ENCODE measurements at places on chromosomes 13 and 19. TPM values are rescaled to one million over a fixed set of nuclear protein-coding genes. Genes with fewer than 3 reads are reported as not detected.
A peak's percentile ranks its signal among the peaks of the same experiment; 100 is the strongest.

GRCh38 chr13:76813891-76814290, 72.3 kb downstream of the KCTD12 start:
- no peak for DNase-seq
- no peak overlapping the region for H3K4me3 ChIP-seq
- H3K27ac ChIP-seq: no peak overlapping the region
- no peaks in the 10 kb centered on the region for H3K27me3 ChIP-seq
- H3K4me1 ChIP-seq: no peaks in the 10 kb centered on the region

GRCh38 chr13:20136781-20137703, 23.8 kb downstream of the GJA3 start:
- DNase-seq: peak; percentile 62
- H3K27ac ChIP-seq: no peak overlapping the region
- H3K4me1 ChIP-seq: no peaks in the 10 kb centered on the region
- no peaks in the 10 kb centered on the region for H3K36me3 ChIP-seq

GRCh38 chr19:39502640-39503417, 4.1 kb downstream of the DLL3 start:
- H3K27me3 ChIP-seq: peaks cover 28% of the 10 kb centered on the region
- no peak overlapping the region for H3K27ac ChIP-seq
- H3K4me3 ChIP-seq: no peak overlapping the region
- peaks cover 6% of the 10 kb centered on the region for H3K4me1 ChIP-seq
- no peaks in the 10 kb centered on the region for H3K36me3 ChIP-seq
- DNase-seq: peak; percentile 51

GRCh38 chr19:35081201-35081600, 34.4 kb upstream of the FXYD3 start:
- DNase-seq: no peak

- H3K4me3 ChIP-seq: no peak overlapping the region
- no peak overlapping the region for H3K27ac ChIP-seq
- no peaks in the 10 kb centered on the region for H3K27me3 ChIP-seq
- H3K36me3 ChIP-seq: no peaks in the 10 kb centered on the region
- no peaks in the 10 kb centered on the region for H3K4me1 ChIP-seq
Observed at GRCh38 chr13:32553720-32554119, 15.1 kb upstream of the N4BP2L2 start.

- no peak overlapping the region for H3K4me3 ChIP-seq
- no peak for DNase-seq
- no peaks in the 10 kb centered on the region for H3K27me3 ChIP-seq
- peaks cover 24% of the 10 kb centered on the region for H3K4me1 ChIP-seq
Observed at GRCh38 chr13:27257233-27257568, 5.8 kb downstream of the RPL21 start.

GRCh38 chr13:79481685-79482052, 714 bp downstream of the NDFIP2 start:
- peak; percentile 17 for DNase-seq
- peak overlapping the region; percentile 41 for H3K4me3 ChIP-seq

GRCh38 chr13:31927219-31927653, 104.3 kb upstream of the FRY start:
- H3K36me3 ChIP-seq: no peaks in the 10 kb centered on the region
- H3K27me3 ChIP-seq: no peaks in the 10 kb centered on the region
- H3K4me1 ChIP-seq: peaks cover 56% of the 10 kb centered on the region
- peak overlapping the region; percentile 84 for H3K27ac ChIP-seq

DNA sequence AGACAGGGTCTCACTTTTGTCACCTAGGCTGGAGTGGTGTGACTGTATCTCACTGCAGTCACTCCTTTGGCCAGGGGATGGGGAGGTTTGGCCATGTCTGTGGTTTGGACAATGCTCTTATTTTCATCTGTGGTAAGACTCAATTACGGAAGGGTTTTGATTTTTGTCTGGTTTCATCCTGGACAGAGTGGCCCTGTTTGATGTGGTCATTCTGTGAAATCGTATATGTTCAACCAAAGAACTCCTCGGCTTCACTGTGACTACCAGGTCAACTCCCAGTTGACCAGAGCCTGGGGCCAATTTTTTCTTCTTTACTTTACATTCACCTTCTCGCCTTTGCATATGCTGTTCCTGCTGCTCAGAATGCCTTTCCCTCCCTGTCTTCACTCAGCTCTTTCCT, 6.8 kb upstream of the CCDC124 start:
- H3K4me1 ChIP-seq: no peaks in the 10 kb centered on the region
- no peaks in the 10 kb centered on the region for H3K36me3 ChIP-seq
- no peak overlapping the region for H3K4me3 ChIP-seq

DNA sequence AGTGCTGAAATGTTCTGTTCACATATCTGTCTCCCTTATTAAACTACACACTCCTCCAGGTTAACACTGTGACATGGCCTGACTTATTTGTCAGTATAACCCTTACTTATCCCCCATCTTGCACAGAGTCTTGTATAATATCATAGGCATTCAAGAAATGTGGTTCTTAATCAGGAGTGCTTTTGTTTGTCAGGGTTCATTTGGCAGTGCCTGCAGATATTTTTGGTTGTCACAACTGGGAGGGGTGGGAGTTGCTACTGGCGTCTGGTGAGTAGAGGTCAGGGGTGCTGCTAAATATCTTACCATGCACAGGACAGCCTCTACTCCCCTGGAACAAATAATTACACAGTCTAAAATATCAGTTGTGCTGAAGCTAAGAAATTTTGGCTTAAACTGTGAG, 20.4 kb upstream of the OBI1 start:
- DNase-seq: no peak
- H3K4me3 ChIP-seq: no peak overlapping the region
- H3K27me3 ChIP-seq: no peaks in the 10 kb centered on the region

DNA sequence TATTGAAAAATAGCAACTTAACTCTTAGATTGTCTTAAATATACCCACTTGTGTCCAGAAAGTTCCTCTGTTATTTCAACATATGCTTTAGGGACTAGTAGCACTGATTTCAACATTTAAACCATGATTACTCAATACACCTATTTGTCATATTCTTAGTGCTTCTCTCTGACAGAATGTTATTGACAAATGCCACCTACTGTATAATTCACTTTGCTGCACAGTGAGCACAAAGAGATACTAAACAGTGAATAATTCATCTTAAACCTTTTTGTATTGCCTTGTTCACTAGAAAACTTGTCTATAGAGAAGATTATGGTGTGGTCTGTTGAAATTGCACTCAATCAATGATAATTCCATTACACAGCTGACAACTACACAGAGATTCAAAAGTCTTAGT, 692.6 kb downstream of the PCDH17 start:
- no peaks in the 10 kb centered on the region for H3K36me3 ChIP-seq
- no peak overlapping the region for H3K4me3 ChIP-seq
- no peaks in the 10 kb centered on the region for H3K27me3 ChIP-seq

GRCh38 chr13:88153353-88153752, 482.2 kb downstream of the SLITRK5 start:
- H3K4me3 ChIP-seq: no peak overlapping the region
- H3K4me1 ChIP-seq: no peaks in the 10 kb centered on the region
- no peak for DNase-seq
- no peaks in the 10 kb centered on the region for H3K27me3 ChIP-seq
- no peak overlapping the region for H3K27ac ChIP-seq
- no peaks in the 10 kb centered on the region for H3K36me3 ChIP-seq

GRCh38 chr19:3692141-3693024, 7.9 kb downstream of the PIP5K1C start:
- H3K36me3 ChIP-seq: no peaks in the 10 kb centered on the region
- H3K27me3 ChIP-seq: no peaks in the 10 kb centered on the region
- H3K4me1 ChIP-seq: no peaks in the 10 kb centered on the region
- no peak for DNase-seq
- no peak overlapping the region for H3K27ac ChIP-seq

GRCh38 chr19:13381827-13382632, 124.2 kb downstream of the CACNA1A start:
- no peaks in the 10 kb centered on the region for H3K36me3 ChIP-seq
- H3K27ac ChIP-seq: no peak overlapping the region
- H3K4me3 ChIP-seq: no peak overlapping the region
- no peak for DNase-seq
- H3K27me3 ChIP-seq: no peaks in the 10 kb centered on the region

DNA sequence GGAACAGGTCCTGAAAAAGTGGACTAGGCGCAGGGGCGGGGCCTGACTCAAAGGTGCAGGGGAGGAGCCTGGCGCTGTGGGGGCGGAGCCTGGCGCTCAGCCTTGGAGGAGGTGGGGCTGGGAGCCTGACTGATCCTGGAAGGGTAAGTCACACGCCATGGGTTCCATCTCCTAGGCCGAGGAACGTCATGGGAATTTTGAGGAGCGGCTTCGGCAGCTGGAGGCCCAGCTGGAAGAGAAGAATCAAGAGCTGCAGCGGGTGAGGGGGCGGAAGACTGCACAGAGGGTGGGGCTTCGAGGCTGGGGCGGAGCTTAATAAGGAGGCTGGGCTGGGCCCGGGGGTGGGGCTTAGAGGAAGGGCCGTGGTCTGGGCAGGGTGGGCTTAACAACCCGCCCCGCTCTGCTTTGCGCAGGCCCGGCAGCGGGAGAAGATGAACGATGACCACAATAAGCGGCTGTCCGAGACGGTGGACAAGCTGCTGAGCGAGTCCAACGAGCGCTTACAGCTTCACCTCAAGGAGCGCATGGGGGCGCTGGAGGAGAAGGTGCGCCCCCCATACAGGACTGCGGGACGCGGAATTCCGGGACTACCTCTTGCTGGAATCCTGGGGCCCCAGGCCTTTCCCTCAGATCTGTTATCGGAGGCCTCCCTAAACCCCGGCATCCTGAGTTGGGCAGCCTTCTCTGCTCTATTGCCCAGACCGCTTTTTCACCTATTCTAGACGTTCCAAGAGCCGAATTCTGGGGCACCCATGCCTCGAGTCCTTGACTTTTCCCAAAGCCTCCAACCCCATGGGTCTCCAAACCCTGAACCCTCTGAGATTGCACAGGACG, 14.5 kb downstream of the PPFIA3 start:
- H3K27ac ChIP-seq: no peak overlapping the region
- no peaks in the 10 kb centered on the region for H3K36me3 ChIP-seq
- no peaks in the 10 kb centered on the region for H3K27me3 ChIP-seq
- no peaks in the 10 kb centered on the region for H3K4me1 ChIP-seq

Gene PINLYP
- total RNA-seq: 1.1 TPM

Gene C1QTNF9B
- total RNA-seq: 0.20 TPM

Gene FAM124A
- total RNA-seq: 0.51 TPM

Gene OLFM2
- 10.3 TPM for total RNA-seq

Gene DHDH
- total RNA-seq: not detected

Gene DNM2
- 94.8 TPM for total RNA-seq

Gene OR7D2
- total RNA-seq: not detected

Gene UHRF1
- 0.75 TPM for total RNA-seq

Gene SLC7A10
- total RNA-seq: 0.38 TPM

Gene ADGRE3
- 0.83 TPM for total RNA-seq

Measured in pancreas (tissue), 10 donors.